ENCODE measurements at places on chromosomes 6 and 20.

DNA sequence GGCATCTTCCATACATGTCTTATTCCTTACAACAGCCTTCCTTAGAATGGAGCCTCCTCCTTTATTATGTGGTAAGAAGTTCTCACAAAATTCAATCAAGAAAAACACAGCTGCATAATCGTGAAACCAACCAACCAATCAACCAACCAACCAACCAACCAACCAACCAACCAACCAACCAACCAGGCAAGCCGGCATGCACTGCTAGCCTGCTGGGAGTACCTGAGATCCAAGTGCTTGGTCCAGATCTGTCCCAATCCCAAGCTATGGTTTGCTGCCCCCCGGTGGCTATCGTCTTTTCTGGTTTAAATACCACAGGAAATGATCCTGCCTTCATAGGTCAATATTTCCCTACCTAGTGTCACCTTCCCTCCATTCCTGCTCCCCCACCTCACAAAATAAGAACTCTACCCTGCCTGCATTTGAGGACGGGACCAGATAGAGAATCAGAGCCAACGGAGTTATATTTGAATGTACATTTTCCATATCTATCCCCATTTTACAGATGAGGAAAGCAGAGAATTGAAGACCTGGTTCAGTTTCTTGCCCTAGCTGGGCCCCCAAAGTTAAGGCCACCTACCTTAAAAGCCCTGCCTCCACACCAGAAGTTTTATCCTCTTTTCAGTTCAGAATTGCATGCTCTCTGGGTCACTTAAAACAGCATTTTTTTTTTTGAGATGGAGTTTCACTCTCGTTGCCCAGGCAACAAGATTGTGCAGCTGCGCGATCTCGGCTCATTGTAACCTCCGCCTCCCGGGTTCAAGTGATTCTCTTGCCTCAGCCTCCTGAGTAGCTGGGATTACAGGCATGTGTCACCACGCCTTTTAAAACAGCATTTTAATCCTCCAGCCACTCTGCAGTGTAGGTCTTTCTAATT, 27.1 kb downstream of the RAB44 start:
- DNase-seq = peak; percentile 65

GRCh38 chr6:142913511-142914047, 31.4 kb downstream of the HIVEP2 start:
- no peak for DNase-seq

GRCh38 chr6:145656128-145656527, 79.2 kb downstream of the EPM2A start:
- no peak for DNase-seq

DNA sequence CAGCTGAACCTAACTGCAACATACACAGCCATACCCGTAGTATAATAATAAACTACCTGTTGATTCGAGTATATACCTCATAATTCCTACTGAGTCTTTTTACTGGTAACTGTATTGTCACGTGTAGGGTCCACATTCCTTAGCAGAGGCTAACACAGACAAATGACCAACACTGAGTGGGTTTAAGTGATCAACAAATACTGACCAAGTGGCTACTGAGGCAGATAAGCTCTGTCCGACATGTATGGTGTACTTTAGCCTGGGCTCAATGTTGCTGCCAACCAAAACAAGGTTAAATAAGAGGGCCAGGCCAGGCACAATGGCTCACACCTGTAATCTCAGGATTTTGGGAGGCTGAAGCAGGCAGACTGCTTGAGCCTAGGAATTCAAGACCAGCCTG, 12.7 kb downstream of the ELOVL5 start:
- DNase-seq = no peak

DNA sequence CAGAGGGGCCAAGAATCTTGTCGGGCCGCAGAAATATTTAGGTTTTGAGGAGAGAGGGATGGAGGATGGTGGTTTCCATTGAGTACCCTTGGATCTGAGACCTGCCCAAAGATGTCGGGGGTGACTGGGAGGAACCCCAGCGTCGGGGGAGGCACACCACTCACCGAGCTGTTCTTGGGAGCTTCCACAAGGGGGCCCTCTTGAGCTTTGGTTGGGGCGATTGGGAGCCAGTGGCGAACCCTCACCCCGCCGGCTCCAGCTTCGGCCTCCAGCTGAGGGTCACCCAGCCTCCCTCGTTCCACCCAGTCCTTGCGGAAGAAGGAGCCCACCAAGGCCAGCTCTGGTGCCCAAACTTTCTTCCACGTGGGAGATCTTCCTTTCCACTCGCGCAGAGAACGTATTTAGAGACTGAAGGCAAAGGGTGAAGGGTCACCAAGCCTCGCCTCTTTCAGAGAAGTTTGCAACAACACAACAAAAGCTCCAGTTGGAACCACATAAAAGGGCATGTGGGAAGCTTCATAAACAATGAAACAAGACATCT, 33.6 kb downstream of the APCDD1L start:
- DNase-seq = peak; percentile 63

- DNase-seq = peak; percentile 55
Measured at GRCh38 chr6:71420095-71420692, 131.6 kb downstream of the OGFRL1 start.

GRCh38 chr20:10666221-10667076, 7.3 kb downstream of the JAG1 start:
- DNase-seq = no peak

- peak; percentile 90 for DNase-seq
Measured at GRCh38 chr6:144284783-144285547, at the start of gene UTRN. TSS of gene UTRN (plus strand) at chr6:144285335. CDS start at chr6:144291829, 6,494 bp downstream.

DNA sequence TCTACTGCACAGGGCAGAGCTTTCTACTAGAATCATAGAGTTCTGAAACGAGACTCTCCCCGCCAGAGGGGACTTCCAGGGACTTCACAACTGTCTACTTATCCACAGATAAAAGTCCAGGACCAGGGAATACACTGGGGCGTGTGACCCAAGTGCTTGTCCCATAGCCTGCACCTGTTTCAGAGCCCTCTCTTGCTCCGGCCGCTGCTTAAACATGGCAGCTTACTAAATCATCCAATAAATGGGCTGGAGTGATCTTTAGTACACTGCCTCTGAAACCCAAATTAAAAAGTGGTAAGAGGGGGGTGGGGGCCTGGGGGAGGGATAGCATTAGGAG, 8.9 kb upstream of the RAB44 start:
- DNase-seq = peak; percentile 33

- no peak for DNase-seq
Measured at GRCh38 chr20:6347916-6348315, 225.1 kb upstream of the FERMT1 start.

DNA sequence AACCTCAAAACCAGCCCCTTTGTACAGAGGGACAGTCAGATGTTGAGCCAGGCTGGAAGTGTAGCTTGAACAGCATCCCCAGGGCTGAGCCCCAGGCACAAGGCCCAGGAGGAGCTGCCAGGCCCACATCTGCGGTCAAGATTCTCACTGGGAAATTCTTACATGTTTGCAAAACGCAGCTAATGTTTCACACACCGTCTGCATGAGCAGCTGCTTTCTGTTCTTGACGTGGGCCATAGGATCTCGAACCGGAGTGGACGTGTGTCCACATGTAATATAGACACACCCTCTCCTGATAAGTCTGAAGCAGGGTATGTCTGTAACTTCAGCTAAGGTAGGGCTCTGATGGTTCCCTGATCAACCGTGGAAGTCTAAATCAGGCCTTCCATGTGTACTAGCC, 41.3 kb upstream of the TRAF3IP2 start:
- peak; percentile 32 for DNase-seq

DNA sequence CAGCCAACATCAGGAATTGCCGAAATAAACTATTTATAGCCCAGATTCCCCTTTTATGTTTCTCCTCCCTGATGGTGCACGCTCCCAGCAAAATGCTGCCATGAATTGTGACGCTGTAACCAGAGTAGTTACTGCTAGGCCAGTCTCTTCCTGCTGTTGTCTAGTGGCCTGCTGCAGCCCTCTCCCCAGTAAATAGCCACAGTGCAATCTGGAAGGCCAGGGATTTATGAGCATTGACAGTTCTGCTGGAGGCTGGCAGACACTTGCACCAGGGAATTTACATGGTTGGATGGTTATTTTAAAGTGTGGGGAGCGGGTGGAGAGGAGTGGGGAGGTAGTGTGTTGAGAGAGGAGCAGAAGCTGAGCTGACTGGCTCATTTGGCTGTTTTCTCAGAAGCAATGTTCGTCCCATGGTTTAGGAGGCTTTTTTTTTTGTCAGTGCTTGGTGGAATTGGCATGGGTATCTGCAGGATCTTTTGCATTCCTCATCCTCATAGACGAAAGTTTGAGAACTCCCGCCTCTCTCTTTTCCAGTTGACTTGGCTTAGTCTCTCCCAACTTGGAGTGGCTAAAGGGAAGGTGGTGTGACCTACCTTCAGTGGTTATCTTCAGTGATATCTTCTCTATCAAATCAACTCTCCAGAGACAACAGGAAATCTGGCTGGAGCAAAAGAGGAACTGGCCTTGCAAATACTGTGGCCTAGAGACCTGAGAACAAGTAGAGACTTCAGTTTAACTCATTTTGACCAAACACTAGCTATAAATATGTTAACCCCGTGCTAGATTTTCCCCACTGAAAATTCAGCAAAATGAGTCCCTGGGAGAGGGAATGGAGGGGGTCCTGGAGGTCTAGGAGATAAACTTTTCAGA, 99.3 kb upstream of the VSTM2L start:
- DNase-seq = no peak

GRCh38 chr6:34143884-34144580, 1.9 kb downstream of the GRM4 start:
- DNase-seq = peak; percentile 35

DNA sequence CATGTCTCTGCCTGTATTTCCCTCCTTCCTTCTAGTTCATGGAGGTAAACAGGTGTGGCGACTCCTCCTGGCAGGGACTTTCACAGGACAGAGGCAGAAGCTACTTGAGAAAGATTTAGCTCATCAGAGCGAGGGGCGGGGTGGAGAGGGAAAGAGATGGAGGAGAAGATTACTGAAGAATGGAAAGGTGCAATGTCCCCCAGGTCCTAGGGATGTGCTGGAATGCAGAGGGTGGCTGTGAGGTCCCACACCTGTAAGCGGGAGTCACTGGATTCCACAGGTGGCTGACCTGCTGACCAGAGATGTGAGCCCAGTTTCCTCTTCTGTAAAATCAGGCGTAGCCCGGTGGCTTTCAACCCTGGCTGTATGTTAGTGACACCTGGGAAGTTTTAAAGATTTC, 199.2 kb upstream of the SULF2 start:
- no peak for DNase-seq

- peak; percentile 52 for DNase-seq
Measured at GRCh38 chr20:49794336-49795134, 18.1 kb upstream of the SLC9A8 start.

- DNase-seq = no peak
Measured at GRCh38 chr6:158977382-158977781, 22.6 kb downstream of the RSPH3 start.

- peak; percentile 28 for DNase-seq
Measured at GRCh38 chr6:156781861-156782631, 4.9 kb downstream of the ARID1B start.

- no peak for DNase-seq
Measured at GRCh38 chr6:33668914-33669313, 42.6 kb downstream of the UQCC2 start.

DNA sequence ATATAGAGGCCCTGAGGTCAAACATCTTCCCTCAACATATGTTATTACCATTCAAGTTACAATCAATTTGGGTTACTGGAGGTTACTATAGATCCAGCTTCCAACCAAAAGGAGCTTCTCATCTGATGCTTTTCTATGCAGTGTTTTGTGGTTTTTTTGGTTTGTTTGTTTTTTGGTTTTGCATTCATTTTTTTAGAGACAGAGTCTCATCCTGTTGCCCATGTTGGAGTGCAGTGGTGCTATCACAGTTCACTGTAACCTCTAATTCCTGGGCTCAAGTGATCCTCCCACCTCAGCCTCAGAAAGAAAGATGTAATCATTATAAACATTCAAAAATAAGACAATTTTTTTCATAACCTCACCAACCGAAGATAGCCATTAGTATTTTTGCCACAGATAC, 124.4 kb upstream of the JARID2 start:
- no peak for DNase-seq

- no peak for DNase-seq
Measured at GRCh38 chr6:24909241-24910216, 26.2 kb downstream of the RIPOR2 start.

DNA sequence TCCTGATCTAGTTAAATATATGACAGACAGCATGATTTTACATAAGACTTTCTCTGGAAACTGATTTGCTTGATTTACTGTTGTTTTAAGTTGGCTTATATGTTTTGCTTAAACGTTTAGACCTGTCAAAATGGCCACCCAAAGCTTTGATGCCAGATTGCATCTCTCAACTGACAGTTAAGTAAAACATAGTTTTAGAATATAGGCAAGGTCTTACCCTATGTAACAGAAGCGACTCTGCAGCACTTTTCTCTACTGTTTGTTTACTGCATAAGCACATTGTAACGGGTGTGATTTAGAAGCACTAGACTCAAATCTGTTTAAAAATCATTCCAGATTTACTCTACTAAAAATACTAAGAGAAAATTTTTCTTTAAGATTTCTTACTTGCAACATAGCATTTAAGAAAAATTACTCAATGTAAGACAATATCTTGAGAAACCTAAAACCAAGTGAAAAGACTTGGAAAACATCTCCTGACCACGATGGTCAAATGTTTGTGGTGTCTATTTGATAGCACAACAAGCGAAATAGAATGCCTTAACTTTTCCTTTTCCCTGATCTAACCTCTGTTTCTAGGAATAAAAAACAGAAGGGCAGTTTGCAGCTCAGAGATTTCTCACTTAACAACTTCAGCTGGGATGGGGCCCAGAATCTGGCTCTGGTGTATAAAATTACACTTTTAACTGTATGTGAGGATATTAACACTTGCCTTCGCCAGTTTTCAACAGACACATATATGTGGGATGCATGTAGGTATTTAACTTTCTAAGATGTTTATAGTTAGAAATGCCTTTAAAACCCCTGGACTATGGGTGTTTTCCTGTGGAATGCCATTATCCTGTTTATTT, 47.4 kb downstream of the AIG1 start:
- DNase-seq = no peak

- no peak for DNase-seq
Measured at GRCh38 chr6:41594326-41594725, 43.9 kb upstream of the MDFI start.

DNA sequence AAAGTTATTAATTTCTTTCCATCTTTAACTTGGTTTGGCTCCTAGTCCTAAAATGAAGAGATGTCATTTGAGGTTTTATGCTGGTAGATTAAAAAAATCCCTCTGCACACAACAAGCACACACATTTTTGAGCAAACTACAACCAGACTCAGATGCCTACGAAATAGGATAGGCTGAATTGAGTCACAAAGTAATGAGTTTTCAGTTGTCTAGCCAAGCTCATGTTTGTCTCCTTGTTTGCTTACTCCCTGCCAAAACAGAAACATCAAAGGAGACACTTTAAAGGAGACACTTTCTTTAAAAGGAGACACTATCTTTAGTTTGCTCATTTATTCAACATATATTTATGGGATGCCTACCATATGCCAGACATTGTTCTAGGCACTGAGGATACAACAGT, 56.2 kb downstream of the TPBG start:
- DNase-seq = no peak

GRCh38 chr6:111201764-111202163, 114.5 kb downstream of the SLC16A10 start:
- DNase-seq = no peak

Measured in EL (cell line).